COLO829 (cell line): ENCODE measurements at places on chromosomes 5 and 9.
A peak's percentile ranks its signal among the peaks of the same experiment; 100 is the strongest.

- DNase-seq: no peak
These were observed 398.2 kb downstream of the SLCO4C1 start for GRCh38 chr5:101897914-101898313.

DNA sequence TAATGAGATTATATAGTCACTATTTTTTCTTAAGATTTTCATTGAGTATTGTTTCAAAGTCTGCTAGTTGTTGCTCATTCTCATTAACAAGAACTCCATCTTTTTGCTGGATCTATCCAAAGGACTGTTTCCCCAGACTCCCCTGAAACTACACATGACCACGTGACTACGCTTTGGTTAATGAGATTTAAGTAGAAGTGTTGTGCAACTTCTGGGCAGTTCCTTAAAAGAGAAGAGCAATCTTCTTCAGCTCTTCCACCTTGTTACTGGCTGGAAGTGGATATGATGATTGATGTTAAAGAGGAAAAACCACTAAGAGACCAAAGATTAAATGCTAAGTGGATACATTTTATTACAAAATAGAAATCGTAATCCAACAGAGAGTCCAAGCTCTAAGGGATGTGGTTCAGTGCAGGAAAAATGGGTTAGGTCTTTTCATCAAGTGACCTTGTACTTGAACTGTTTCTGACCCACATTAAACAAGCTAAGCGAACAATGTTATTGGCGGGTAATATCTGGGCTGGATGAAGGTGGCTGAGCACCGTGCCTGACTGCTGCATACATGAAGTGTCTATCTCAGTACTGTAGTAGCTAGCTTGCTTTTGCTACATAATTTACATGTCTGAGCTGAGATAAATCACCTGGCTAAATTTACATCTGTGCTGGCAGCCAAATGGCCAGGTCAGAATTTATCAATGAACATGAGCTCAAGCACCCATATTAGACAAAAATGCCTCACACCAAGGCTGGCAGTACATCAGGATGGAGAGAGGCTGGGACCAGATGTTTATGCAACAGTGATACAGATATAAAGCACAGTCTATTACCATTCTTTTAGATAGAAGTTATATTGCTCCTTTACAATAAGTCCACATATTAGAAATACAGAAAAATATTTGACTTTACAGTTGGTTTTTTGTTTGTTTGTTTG is 7.5 kb upstream of the CTNNAL1 start:
- DNase-seq: no peak

DNA sequence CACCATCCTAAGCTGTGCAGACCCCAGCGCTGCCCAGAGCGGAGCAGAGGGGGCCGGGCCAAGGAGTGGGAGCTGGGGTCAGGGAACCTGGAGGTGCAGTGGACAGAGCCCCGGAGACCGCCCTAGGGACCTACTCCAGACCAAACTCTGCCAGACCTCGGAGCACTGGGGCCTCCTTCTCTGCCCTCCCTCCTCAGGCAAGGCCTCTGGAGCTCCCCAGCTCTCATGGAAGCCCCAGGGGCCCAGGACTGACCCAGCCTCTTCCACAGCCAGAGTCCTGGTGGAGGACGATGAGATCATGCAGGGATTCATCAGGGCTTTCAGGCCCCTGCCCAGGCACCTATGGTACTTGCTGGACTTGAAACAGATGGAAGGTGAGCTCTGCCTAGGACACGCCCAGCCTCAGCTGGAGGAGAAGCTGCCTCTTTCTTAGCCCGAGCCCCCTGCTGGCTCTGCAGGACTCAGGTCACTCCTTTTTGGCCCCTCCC is 3.6 kb downstream of the PAEP start:
- DNase-seq: no peak

- no peak for DNase-seq
These were observed 6.4 kb upstream of the TTC23L start for GRCh38 chr5:34832568-34832967.

DNA sequence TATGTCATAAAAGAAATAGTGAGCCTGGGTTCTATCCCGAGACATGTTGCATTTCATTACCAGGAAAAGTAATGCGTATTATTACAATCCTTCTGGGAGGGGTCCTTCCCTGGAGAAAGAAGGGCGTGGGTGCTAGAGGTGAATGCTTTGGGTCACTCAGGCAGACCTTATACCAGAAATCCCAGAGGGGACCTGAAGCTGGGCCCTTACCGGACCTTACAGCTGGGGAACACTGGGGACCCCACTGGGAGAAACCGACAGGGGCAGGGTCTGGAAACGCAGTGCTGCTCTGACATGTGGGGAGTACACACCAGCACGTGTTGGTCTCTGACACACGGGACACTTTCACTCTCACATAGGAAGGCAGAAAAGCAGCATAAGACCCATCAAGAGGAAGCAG is 71.3 kb downstream of the LMNB1 start:
- DNase-seq: no peak

DNA sequence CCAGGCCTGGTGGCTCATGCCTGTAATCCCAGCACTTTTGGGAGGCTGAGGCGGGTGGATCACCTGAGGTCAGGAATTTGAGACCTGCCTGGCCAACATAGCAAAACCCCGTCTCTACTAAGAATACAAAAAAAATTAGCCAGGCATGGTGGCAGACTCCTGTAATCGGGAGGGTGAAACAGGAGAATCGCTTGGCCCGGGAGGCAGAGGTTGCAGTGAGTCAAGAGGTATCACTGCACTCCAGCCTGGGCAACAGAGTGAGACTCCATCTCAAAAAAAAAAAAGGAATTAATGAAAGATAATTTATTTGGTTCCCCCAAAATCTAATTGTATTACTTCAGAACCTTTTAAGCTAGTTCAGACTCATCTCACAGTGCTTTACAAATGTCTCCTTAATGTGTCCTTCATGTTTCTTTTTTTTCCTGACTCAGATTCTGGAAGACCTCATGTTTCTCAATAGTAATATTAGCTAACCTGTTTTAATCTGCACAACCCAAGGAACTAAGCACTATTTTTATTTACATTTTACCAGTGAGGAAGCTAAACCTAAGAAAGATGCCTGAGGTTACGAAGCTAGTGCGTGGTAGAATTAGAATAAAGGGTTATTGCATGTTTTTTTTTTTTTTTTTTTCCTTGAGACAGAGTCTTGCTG is 15.1 kb downstream of the FAF2 start:
- no peak for DNase-seq

- DNase-seq: no peak
These were observed 32.1 kb downstream of the PRRC1 start for GRCh38 chr5:127549551-127549950.

- DNase-seq: peak; percentile 6
These were observed 386.9 kb upstream of the SMC2 start for GRCh38 chr9:103707181-103707580.

GRCh38 chr9:9283159-9283986 is 1329.4 kb downstream of the PTPRD start:
- DNase-seq: no peak

DNA sequence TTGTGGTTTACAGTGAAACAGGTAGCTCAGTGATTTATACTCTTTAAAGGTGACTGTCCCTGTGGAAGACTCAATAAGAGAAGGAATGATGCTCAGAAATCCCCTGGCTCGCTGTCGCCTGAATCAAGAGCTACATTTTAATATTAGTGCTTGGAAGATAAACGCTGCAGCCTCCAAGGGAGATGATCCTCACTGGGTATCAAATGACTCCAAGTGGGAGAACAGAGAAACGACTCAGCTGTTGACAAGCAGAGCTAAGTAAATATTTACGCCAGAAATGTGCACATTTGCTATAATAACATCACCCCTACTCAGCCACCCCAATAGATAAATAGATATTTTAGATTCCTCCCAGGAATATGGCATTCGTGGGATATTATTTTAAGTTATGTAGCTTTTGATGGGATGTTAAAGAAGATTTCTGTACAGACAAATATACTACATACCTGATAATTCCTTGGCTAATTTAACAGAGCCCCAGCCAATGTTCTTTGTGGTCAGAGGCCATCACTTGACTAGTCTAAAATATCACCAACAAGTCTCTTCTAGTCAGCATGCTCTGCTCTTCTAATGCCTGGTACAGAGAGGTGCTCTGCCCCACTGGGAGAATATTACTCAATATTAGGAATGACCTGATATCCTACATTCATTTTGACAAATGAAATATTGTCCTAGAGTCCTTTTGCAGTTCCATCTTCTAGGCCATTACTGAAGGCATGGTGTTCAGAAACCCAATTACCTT is 18.3 kb upstream of the CCDC192 start:
- no peak for DNase-seq

DNA sequence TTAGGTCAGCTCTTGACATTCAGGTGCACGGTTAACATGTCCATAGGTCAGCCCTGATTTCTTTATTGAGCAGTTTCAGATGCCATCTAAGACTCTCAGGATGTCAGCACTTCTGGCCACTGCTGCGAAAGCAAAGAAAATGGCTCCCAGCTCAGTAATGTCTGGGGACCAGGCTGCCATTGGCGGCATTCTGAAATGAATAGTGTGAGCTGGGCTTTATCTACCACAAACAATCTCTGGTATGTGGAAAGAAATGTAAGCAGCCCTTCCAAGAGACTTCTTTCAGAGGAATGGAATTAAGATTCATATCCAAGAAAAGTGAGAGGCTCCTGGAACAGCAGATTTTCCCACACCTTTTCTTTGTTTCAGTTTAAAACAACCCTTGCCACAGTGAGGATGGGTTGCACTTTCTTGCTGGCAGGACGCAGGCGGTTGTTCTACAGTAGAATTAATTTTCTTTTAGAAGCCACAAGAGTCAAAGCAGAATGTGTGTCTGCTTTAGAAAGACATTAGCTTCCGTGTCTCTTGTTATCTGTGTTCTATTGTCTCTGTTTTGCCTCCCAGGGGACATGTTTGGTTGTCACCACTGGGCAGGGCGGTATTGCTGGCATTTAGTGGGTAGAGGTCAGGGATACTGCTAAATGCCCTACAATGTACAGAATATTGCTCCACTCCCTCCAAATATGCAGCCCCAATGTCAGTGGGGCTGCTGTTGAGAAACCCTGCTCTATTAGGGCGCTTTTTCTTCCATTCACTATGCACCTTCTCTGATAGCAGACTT is 149.9 kb upstream of the ANKH start:
- peak; percentile 14 for DNase-seq

DNA sequence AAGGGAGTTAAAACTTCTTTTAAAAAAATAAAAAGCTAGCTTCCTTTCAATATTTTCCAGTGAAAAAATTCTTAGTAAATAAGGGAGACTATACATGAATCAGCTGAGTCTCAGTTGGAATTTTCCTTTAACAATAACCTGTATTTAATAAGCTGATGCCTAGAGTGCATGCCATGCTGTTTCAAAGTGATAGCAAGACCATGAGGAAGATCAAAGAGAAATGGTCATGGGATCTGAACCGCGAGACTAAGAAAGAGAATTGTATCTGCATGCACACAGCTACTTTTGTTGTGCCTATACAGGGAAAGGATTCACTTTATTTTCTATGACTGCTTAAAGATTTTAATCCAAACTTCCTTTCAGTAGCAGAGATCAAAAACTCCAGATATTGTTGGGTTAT is 2217.0 kb downstream of the MAT2B start:
- DNase-seq: peak; percentile 59

- no peak for DNase-seq
These were observed 62.7 kb upstream of the PDE4D start for GRCh38 chr5:59956130-59956783.
